Activated T-helper 2 cell treated with anti-CD3 and anti-CD28 coated beads, Interferon-gamma antibody, Interleukin-2, Interleukin-4, amounts not matched to agents 10 μg/mL and 5 μg/mL and 100 μg/mL, durations not matched to agents 14 hours and 24 hours and 36 hours (primary cell): ENCODE measurements at places on chromosomes 1 and 21.

- H3K4me1 ChIP-seq, result no peaks in the 10 kb centered on the region
- DNase-seq, result no peak
- peaks cover 4% of the 10 kb centered on the region for H3K27me3 ChIP-seq
- no peak overlapping the region for H3K27ac ChIP-seq
Observed at GRCh38 chr1:87243573-87243972, 85.1 kb upstream of the LMO4 start.

GRCh38 chr1:5501206-5501930 is 490.9 kb downstream of the NPHP4 start:
- H3K4me3 ChIP-seq, result no peak overlapping the region
- H3K4me1 ChIP-seq, result no peaks in the 10 kb centered on the region
- no peaks in the 10 kb centered on the region for H3K27me3 ChIP-seq
- DNase-seq, result no peak
- no peaks in the 10 kb centered on the region for H3K36me3 ChIP-seq

DNA sequence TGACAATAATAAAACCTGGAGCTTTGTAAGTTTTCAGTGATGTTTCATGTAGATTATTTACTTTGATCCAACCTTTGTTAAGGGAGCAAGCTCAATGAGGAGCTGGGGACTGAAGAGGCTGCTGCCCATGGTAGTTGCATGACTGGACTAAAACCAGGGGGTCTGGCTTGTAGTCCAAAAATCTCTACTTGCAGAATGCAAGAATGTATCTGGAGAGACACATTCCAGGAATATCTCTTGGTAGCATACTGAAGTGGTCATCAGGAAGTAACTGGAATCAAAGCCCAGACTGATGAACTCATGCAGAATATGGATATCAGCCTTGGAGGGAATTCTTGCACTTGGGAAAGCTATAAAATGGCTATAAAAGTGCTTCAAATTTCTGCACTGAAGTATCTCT is 5.8 kb upstream of the KIAA0040 start:
- no peak for DNase-seq
- no peaks in the 10 kb centered on the region for H3K36me3 ChIP-seq
- H3K27me3 ChIP-seq, result no peaks in the 10 kb centered on the region

- H3K27ac ChIP-seq, result no peak overlapping the region
- no peaks in the 10 kb centered on the region for H3K4me1 ChIP-seq
- no peak for DNase-seq
- H3K27me3 ChIP-seq, result no peaks in the 10 kb centered on the region
Observed at GRCh38 chr1:71753746-71754145, 528.6 kb downstream of the NEGR1 start.

DNA sequence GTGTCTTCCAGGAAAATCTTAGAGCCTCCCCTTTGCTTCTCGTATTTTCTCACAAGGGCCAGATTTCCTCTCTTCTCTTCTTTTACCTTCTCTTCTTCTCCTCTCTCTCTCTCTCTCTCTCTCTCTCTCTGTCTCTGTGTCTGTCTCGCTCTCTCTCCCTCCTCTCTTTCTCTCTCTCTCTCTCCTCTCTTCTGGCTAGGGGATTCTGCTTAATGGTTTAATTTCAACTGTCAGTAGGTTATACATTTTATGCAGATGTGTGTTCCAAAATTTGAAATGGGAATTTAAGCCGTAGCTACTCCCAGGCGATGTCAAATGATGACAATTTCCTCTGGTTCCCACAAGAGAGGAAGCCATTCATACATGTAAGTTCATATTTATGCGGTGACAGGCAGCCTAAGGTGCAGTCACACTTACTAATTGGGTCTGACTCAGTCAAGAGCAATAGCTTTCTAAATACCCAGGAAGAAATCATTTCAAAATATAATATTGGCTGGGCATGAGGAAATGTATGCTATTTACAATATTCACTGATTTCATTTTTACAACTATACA is 1.4 kb downstream of the DSCAM start:
- DNase-seq, result no peak
- H3K4me1 ChIP-seq, result no peaks in the 10 kb centered on the region
- H3K27ac ChIP-seq, result no peak overlapping the region

GRCh38 chr1:145720878-145721671 is 1.8 kb downstream of the CD160 start:
- H3K4me3 ChIP-seq, result peak overlapping the region; percentile 52
- no peak overlapping the region for H3K27ac ChIP-seq
- H3K36me3 ChIP-seq, result no peaks in the 10 kb centered on the region
- peak; percentile 58 for DNase-seq

DNA sequence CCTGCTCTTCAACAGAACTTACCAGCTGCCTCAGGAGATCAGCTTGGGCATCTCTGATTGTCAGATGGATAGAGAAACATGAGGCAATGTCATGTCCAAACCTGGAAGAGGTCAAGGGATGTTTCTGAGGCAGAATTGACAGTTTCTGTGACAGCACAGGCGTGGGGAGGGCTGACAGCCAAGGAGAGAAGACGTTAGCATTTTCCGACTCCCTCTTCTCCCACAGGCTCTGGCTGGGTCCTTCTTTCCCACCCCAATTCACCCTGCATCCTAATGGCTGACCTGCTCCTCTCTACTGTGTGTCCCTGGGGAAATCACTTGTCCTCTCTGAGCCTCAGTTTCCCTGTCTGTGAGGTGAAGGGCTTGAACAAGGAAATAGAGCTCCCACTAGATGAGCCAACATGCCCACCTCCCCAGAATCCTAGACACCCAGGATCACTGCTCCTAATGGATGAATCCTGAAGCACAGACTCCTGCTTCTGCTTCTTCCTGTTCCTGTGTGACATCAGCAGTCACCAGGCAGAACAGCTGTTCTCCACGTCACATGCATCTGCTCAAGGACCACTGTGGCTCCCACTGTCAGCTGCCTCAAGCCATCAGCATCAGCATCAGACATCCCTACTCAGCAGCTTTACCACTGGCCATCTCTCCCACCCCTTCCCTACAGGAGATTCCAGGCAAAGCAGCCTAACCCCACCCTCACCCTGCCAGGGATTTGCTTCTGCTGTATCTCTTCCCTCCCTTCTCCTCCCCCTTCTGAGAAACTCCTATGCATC is 408.0 kb downstream of the MATN1 start:
- H3K36me3 ChIP-seq, result no peaks in the 10 kb centered on the region
- H3K27ac ChIP-seq, result no peak overlapping the region
- H3K4me3 ChIP-seq, result no peak overlapping the region
- no peaks in the 10 kb centered on the region for H3K4me1 ChIP-seq
- DNase-seq, result no peak

GRCh38 chr1:233022246-233022645 is 71.8 kb downstream of the NTPCR start:
- no peaks in the 10 kb centered on the region for H3K36me3 ChIP-seq
- DNase-seq, result no peak
- no peak overlapping the region for H3K27ac ChIP-seq
- no peaks in the 10 kb centered on the region for H3K4me1 ChIP-seq

GRCh38 chr1:64894438-64895196 is 71.7 kb downstream of the JAK1 start:
- H3K27ac ChIP-seq, result no peak overlapping the region
- H3K4me1 ChIP-seq, result peaks cover 71% of the 10 kb centered on the region
- H3K27me3 ChIP-seq, result no peaks in the 10 kb centered on the region

DNA sequence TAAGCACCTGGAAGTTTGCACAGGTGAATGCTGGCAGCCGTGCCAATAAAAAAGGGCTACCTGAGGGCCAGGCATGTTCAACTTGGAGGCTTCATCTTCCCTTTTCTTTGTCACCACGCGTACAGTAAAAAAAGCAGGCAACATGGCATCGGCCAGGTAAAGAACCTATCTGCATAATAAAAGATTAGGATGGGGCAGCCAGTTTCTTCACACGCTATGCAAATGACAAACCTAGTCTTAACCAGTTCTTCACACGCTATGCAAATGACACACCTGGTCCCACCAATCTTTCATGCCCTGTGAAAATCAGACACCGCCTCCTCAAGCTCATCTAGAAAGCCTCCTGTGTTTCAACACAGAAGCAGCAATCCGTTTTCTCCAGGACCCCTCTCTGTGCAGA is 413.4 kb downstream of the HLX start:
- no peak overlapping the region for H3K27ac ChIP-seq
- no peak overlapping the region for H3K4me3 ChIP-seq
- no peaks in the 10 kb centered on the region for H3K36me3 ChIP-seq
- H3K4me1 ChIP-seq, result peaks cover 6% of the 10 kb centered on the region
- H3K27me3 ChIP-seq, result no peaks in the 10 kb centered on the region
- DNase-seq, result no peak

GRCh38 chr1:41370225-41370624 is 9.0 kb downstream of the FOXO6 start:
- H3K36me3 ChIP-seq, result no peaks in the 10 kb centered on the region
- no peaks in the 10 kb centered on the region for H3K4me1 ChIP-seq
- DNase-seq, result no peak
- peaks cover 40% of the 10 kb centered on the region for H3K27me3 ChIP-seq
- no peak overlapping the region for H3K4me3 ChIP-seq

GRCh38 chr1:17752356-17752755 is 2.8 kb upstream of the ACTL8 start:
- DNase-seq, result no peak
- H3K36me3 ChIP-seq, result no peaks in the 10 kb centered on the region
- no peak overlapping the region for H3K27ac ChIP-seq
- H3K27me3 ChIP-seq, result no peaks in the 10 kb centered on the region
- H3K4me3 ChIP-seq, result no peak overlapping the region
- no peaks in the 10 kb centered on the region for H3K4me1 ChIP-seq

- DNase-seq, result no peak
- no peaks in the 10 kb centered on the region for H3K36me3 ChIP-seq
- no peak overlapping the region for H3K27ac ChIP-seq
- no peak overlapping the region for H3K4me3 ChIP-seq
- peaks cover 1% of the 10 kb centered on the region for H3K27me3 ChIP-seq
- H3K4me1 ChIP-seq, result no peaks in the 10 kb centered on the region
Observed at GRCh38 chr1:110176299-110176956, 26.1 kb downstream of the SLC6A17 start.

DNA sequence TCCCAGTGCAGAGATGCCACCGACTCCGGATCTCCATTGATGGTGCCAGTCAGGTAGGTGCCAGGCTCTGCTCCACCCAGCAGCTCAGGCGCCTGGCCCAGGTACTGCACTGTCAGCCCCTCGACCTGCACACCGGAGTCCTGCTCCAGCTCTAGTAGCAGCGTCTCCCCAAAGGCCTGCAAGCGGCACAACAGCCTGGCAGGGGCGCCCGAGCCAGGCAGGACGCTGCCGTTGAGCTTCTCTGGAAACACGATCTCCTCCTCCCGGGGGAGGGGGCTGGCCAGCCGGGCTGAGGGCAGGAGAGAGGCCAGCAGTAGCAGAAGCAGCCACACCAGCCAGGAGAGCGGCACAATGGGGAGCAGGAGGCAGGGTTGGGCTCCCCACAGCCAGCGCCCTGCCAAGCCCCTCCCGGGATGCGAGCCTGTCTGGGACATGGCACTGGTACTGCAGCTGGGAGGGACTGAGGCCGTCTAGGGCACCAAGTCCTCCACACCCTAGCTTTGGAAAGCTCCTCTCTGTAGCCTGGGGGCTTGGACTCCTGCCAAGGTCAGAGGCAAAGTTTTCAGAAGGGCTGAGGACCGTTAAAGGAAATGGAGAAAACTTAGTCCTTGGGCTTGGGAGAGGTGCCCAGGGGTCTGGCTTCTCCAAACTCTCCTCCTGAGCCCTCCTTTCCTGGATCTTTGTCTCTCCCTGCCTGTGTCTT is 509 bp downstream of the ADAMTS4 start:
- peaks cover 8% of the 10 kb centered on the region for H3K36me3 ChIP-seq
- no peak overlapping the region for H3K27ac ChIP-seq
- no peak for DNase-seq
- H3K4me3 ChIP-seq, result no peak overlapping the region
- H3K4me1 ChIP-seq, result peaks cover 24% of the 10 kb centered on the region

GRCh38 chr21:43825936-43826622 is 36.7 kb downstream of the RRP1 start:
- peaks cover 4% of the 10 kb centered on the region for H3K4me1 ChIP-seq
- no peak overlapping the region for H3K27ac ChIP-seq
- no peak for DNase-seq
- peaks cover 5% of the 10 kb centered on the region for H3K27me3 ChIP-seq

DNA sequence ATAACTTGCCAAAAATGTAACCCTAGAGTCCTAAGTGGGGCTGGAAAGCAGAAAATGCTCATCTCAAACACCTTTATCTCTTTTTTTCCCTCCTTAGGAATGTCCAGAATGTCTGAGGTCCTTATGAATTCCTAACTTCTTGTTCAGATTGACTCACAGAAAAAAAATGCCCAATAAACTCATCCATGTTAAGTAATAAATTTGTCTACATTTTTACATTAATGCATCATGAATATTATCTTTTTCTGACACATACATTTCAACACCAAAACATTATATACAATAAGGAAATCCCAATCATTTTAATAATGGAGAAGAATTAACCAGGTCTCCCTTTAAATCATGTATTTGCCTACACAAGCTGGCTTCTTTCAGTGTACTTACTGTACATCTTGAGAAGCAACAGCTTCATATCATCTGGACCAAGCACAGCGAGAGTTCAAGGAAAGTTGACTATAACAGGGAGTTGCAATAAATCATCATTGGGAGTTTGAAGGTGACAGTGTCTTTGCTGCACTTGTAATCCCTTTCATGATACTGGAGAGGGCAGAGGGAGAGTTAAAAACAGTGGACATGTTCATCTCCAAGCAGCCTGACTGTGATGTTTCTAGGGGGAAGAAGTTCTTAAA is 565.2 kb downstream of the LTN1 start:
- no peaks in the 10 kb centered on the region for H3K4me1 ChIP-seq
- H3K27ac ChIP-seq, result no peak overlapping the region
- H3K27me3 ChIP-seq, result no peaks in the 10 kb centered on the region
- H3K4me3 ChIP-seq, result no peak overlapping the region
- no peaks in the 10 kb centered on the region for H3K36me3 ChIP-seq
- DNase-seq, result no peak

GRCh38 chr1:153778051-153778823 is 3.0 kb downstream of the SLC27A3 start:
- peaks cover 23% of the 10 kb centered on the region for H3K36me3 ChIP-seq
- H3K27ac ChIP-seq, result no peak overlapping the region
- DNase-seq, result no peak

GRCh38 chr1:93661829-93662474 is 19.7 kb downstream of the BCAR3 start:
- peaks cover 18% of the 10 kb centered on the region for H3K4me1 ChIP-seq
- no peaks in the 10 kb centered on the region for H3K27me3 ChIP-seq
- no peak overlapping the region for H3K4me3 ChIP-seq
- H3K36me3 ChIP-seq, result peaks cover 26% of the 10 kb centered on the region
